ENCODE measurements at places on chromosomes 16 and 17.

DNA sequence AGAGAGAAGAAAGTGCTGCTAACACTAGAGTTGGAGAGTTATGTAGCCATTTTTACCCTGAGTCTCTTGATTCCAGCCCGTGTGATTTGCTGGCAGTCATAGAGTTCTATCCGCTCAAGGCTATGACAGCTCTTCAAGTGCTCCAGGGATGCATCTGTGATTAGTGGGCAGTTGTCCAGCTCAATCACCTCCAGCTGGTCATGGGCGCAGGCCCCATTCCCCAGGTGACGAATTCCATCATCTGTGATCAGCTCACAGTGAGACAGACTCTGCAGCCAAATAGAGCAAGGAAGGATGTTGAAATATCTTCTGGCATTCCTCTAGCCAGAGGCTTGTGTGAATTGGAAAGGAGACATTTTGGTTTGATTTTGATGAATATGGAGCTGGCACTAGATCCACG lies 38.4 kb upstream of the STAC2 start:
- no peak for DNase-seq

DNA sequence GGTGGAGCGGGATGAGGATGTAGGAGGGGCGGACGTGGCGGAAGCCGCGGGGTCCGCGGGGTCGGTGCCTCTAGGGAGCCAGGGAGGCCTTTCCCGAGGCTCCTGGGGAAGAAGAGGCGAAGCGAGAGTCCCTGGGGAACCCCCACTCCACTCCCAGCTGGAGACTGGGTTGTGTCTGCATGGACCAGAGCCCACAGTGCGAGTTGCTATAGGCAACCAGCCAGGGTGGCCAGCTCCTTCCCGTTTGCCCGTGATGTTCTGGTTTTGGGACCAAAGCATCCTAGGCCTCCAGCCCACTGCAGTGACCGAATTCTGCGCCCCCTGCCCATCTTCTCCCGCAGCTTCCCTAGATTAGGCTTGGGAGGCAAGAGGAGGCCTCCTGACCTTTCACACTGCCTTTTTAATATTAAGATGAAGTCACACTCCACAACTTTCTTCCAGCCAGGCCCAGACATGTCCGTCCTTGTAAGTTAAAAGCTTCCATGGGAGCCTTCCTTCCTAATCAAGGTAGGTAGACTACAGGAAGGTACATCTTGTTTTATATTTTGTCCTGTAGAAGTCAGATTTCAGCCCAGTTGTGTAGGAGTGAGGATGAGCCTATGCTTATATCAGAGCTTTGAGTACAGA lies 469 bp downstream of the AMZ2 start:
- peak; percentile 55 for DNase-seq

- DNase-seq = no peak
These were observed 33.5 kb upstream of the SKAP1 start for GRCh38 chr17:48463526-48463925.

DNA sequence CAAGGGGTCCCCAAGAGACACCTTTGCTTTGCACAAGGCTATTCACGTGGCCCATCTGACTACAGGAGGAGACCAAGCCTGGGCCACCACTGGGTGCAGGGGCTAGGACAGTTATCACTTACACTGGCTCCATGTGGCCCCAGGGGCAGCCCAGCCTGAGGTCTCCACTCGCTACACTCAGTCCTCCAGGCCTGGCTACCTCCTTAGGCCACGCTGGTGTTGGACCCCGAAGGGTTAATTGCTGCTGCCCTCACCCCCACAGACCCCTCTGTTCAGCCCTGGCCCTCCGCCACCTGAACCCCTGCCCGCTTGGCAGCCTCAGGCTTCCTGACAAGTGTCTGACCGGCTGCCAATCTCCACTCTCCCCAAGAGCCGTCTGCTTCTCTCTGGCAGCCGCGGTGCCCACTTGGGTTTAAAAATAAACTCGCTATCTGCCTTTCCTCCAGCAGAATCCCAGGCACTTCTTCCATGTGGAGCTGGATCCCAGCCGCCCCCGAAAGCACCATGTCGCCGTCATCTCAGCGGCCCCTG lies 27.8 kb downstream of the ADAM11 start:
- DNase-seq = no peak

DNA sequence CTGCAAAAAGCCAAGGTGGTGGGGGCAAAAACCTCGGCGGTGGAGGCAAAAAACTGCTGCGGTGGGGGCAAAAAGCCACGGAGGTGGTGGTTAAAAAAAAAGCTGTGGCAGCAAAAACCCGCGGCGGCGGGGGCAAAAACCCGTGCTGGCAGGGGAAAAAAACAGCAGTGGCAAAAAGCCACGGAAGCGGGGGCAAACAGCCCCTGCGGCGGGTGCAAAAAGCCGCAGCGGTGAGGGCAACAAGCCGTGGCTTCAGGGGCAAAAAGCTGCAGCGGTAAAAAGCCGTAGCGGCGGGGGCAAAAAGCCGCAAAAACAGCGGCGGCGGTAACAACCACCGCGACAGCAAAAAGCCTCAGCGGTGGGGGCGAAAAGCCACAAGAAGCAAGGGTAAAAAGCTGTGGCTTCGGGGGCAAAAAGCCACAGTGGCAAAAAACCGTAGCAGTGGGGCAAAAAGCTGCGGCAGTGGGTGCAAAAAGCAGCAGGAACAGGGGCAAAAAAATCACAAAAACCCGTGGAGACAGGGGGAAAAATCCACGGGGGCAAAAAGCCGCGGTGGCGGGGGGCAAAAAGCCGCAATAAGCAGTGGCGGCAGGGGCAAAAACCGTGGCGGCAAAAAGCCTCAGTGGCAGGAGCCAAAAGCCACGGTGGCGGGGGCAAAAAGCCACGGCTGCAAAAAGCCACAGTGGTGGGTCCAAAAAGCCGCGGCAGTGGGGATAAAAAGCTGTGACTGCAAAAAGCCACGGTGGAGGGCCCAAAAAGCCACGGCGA lies 193.7 kb downstream of the SHCBP1 start:
- no peak for DNase-seq

- no peak for DNase-seq
These were observed 248.9 kb downstream of the SHISA9 start for GRCh38 chr16:13150181-13150885.
